ENCODE measurements at places on chromosomes 16 and 17. TPM values are rescaled to one million over a fixed set of nuclear protein-coding genes. Genes with fewer than 3 reads are reported as not detected.

Gene SDR42E1
- total RNA-seq: not detected

Gene TVP23A
- total RNA-seq: 15.1 TPM

DNA sequence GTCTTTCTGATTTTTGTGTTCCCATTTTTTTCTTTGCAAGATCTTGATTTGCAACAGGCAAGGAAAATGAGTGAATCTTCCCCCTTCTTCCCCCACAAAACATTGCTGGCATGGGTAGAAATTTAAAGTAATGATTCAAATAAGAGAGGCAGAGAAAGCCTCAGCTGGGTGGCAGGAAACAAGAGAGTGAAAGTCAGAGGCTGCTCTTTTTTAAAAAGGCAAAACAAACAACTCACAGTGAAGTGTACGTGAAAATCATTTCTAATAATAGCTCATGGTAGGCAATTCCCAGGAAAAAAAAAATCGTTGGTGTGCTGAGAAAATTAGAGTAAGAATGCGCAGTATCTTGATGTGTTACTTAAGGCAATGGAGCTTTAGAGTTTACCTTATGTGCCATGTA, 229.5 kb downstream of the FTO start:
- no peak for DNase-seq

DNA sequence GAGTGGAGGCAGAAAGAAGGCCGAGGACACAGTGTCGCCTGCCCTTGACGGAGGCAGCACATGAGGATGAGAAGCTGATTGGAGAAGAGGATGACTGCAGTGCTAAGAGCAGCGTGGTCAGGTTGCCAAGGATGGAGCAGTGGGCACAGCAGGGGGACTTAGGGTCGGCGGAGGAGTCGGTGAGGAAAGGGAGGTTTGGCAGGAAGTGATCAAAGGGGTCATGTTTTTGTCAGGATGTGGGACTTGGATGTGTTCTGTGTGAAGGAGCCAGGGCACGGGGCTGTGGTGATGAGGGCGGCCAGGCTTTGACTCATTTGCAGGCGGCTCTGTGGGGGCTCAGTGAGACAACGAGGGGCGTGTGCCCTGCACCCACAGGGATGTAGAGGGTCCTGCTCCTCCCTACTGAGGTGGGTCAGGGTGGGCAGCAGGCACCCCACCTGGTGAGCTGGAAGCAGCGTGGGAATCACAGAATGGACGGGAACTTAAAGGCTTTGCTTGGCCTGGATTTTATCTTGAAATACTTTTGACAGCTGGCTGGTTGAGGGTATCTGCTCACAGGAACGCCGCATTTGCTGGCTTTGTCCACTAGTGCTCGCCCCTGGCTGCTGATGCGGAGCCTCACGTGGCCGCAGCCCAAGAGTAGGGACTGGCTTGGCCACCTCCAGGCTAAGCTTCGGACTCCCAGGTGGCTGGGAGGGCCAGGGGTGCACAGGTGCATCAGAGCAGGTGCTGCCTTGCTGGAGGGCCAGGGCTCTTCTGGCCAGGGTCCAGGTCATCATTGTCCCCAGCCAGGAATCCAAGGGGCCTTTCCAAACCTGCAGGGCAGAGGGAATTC, 6.0 kb downstream of the MPG start:
- no peak for DNase-seq

- no peak for DNase-seq
Observed at GRCh38 chr16:74922150-74923138, 62.5 kb downstream of the WDR59 start.

- DNase-seq: no peak
Observed at GRCh38 chr17:73232587-73233373, 28.9 kb downstream of the CPSF4L start.

- no peak for DNase-seq
Observed at GRCh38 chr16:9446471-9447194, 355.2 kb downstream of the HAPSTR1 start.

DNA sequence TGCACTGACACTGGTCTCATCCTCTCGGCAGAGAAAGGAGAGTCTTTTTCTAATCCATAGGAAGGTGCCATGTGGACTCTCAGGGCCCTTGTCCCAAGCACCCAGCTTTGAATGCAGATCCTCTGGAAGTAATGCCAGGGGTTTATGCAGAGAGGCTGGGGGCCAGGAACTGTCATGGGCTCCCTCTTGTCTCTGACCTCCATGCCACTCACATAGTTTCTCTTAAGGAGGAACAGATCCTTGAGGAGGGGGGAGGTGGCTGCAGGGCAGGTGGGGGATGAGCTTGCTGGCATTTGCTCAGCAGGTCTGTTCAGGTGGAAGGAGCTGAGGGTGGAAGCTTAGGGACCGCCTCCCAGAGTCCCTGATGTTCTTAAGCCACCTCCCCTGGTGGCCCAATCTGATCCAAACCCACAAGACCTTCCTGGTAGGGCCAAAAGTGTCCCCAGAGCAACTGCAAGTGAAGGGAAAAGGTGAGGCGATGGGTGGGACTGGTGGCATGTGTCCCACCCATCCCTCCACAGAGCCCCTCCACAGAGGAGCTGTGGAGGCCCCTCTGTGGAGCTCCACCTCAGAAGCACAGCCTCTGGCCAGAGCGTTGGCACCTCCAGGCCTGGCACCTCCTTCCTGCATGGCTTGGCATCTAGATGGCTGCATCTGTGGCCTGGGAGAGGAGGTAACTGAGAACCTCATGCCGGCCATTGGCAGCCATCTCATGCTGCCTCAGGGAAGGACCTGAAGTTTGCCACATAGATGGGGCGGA, 9.2 kb downstream of the NECAB2 start:
- no peak for DNase-seq

Measured in occipital lobe (tissue), 3 donors.